SK-N-DZ (cell line): ENCODE measurements at places on chromosomes 3 and 15.

DNA sequence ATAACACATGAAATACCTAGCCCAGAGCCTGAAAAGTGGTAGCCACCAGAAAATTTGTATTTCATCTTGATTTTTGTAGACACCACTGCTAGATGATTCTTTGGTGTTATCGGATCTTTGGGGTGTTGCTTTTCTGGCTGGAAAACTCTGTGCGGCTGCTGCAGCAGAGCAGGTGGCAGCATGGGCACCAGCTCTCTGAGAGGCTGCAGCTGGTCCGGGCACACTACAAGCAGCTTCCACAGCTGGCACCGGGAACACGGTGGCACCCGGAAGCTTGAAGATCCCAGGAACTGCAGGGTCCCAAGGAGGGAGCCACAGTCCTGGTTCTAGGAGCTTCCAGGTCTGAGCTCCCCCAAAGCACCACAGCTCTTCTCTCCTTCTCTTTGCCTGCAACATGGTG, 211.7 kb upstream of the MLF1 start:
- DNase-seq: no peak

DNA sequence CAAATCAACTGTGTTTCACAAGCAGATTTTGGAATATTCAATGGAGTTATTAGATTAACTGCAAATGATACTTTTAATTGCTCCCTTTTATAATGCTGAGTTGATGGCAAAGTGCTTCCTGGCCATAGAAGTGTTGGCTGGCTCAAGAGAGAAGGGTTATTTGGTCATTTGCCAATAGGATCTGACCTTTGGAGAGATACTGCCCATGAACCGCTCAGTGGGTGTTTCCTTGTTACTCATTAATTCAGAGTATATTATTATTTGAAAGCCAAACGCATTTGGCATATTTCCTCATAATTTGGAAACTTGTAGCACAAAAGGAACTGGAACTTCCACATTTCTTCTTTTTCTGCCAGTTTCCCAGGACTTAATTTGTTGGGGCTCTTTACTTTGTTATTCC, 234.7 kb downstream of the CDIN1 start:
- DNase-seq: no peak

GRCh38 chr3:10279384-10280176, 13.2 kb downstream of the GHRL start:
- no peak for DNase-seq

- DNase-seq: no peak
Measured at GRCh38 chr3:188830893-188831292, 340.9 kb upstream of the TPRG1 start.

GRCh38 chr3:43865887-43866528, 175.3 kb downstream of the ABHD5 start:
- no peak for DNase-seq

- no peak for DNase-seq
Measured at GRCh38 chr3:47019201-47019600, 39.7 kb downstream of the NBEAL2 start.

- no peak for DNase-seq
Measured at GRCh38 chr3:17980863-17981262, 238.4 kb upstream of the TBC1D5 start.

DNA sequence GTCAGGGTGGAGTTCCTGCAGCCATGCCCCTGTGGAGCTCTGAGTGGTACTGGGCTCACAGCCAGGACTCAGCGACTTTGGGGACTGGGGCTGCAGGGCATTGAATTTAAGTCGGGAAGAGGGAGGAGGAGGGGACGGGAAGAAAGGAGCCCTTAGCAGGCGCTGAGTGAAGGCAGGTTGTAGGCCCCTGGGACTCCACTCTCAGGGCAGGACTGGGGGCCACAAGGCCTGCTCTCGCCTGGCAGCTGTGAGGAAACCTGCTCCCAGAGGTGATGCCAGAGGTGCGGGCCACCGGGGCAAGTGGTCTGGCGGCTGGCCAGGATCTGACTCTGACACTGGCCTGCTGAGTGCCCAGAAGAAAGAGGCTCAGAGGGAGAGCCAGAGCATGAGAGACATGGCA, 73.5 kb downstream of the EPHB3 start:
- no peak for DNase-seq

DNA sequence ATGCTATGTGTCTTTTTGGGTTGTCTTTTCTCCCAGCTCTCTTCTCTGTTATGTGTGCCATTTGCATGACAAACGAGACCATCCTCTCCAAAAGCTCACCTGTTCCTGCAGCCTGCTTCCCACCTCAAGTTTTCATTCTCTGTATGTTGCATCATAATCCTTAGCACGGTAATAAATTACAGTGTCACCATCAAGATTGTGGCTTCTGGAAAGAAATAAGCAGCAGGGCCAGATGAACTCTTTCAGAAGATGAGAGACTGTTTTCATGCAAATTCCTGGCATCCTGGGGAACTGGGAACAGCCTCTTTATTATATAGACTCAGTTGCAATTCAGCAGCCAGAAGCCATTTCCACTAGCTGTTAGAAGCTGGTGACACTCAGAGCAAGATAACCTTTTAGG, 436.7 kb downstream of the EPHB1 start:
- DNase-seq: no peak

GRCh38 chr15:45083223-45083622, 30.7 kb downstream of the DUOX2 start:
- no peak for DNase-seq
